Dermis microvascular lymphatic vessel endothelial cell (primary cell): ENCODE measurements at places on chromosomes 1 and 21. TPM values are rescaled to one million over a fixed set of nuclear protein-coding genes. Genes with fewer than 3 reads are reported as not detected.

DNA sequence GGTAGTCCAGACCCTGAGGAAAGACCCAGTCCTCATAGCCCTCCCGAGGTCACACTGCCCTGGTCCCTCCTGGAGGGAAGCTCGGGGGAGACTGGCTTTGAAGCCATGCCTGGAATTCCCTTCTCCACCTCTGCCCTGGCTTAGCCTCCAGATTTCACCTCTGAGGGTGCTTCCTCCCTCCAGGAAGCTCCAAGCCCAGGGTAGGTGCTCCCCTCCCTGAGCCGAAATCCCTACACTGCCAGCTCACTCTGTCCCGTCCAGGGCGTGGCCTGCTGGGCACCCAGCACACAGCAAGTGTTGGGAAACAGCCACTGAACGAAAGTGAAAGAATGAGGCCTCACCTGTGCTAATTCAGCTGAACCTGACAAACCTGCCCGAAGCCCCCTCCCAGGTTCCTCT is 6.0 kb upstream of the TNFRSF25 start:
- DNase-seq = no peak

DNA sequence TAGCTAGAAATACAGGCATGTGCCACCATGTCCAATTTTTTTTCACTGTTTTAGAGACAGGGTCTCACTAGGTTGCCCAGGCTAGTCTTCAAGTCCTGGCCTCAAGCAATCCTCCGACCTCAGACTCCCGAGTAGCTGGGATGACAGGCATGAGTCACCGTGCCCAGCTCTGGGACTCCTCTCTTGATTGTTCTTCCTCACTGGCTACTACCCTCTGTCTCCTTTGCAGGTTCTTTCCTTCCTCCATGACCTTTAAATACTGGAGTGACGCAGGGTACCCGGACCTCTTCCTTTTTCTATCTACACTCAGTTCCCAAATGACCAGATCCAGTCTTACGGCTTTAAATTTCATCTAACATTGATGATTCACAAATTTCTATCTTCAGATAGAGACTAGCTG is 34.9 kb downstream of the ASH1L start:
- peak; percentile 25 for DNase-seq

GRCh38 chr1:114224196-114224907 is 70.7 kb upstream of the SYT6 start:
- no peak for DNase-seq

DNA sequence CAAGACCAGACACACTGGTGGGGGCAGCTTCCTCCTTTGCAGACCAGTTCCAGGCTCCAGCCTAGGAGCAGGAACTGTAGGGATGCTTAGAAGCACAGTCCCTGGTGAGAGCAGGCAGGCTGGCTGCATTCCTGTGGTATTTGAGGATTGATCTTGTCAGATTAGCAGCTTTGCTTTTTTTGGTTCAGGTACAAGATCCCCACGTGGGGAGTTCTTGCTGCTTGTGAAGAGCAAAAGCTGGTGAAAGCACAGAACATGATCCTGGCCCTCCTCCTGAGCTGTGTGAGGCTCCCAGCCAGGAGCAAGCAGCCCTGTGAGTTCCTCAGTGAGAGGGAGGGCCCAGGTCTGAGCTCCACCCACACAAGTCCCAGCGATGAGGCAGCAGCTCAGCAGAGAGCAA is 75.3 kb upstream of the ARTN start:
- DNase-seq = no peak

DNA sequence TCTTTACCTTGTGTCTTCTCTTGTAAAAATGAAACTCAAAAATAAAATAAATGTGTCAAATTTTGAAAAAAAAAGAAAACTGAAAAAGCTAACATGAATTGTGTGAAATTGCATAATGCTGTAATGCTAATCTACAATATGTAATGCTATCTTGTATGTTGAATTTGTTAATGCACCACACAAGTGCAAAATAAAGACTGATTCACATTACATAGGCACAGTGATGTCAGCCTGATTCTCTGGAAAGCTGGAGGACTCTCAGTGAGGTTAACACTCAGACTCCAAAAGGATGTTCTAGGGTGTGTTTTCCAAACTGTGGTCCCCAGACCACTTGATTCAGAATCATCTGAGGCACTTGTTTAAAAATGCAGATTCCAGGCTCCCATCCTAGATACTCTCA is 25.6 kb downstream of the SYT11 start:
- no peak for DNase-seq

DNA sequence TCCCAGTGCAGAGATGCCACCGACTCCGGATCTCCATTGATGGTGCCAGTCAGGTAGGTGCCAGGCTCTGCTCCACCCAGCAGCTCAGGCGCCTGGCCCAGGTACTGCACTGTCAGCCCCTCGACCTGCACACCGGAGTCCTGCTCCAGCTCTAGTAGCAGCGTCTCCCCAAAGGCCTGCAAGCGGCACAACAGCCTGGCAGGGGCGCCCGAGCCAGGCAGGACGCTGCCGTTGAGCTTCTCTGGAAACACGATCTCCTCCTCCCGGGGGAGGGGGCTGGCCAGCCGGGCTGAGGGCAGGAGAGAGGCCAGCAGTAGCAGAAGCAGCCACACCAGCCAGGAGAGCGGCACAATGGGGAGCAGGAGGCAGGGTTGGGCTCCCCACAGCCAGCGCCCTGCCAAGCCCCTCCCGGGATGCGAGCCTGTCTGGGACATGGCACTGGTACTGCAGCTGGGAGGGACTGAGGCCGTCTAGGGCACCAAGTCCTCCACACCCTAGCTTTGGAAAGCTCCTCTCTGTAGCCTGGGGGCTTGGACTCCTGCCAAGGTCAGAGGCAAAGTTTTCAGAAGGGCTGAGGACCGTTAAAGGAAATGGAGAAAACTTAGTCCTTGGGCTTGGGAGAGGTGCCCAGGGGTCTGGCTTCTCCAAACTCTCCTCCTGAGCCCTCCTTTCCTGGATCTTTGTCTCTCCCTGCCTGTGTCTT is 509 bp downstream of the ADAMTS4 start:
- DNase-seq = no peak

GRCh38 chr1:186093437-186093836 is 281.6 kb downstream of the TPR start:
- peak; percentile 87 for DNase-seq

- DNase-seq = no peak
Observed at GRCh38 chr1:178192686-178193085, 98.8 kb downstream of the RASAL2 start.

GRCh38 chr1:27380224-27380623 is 2.9 kb downstream of the CD164L2 start:
- DNase-seq = no peak

DNA sequence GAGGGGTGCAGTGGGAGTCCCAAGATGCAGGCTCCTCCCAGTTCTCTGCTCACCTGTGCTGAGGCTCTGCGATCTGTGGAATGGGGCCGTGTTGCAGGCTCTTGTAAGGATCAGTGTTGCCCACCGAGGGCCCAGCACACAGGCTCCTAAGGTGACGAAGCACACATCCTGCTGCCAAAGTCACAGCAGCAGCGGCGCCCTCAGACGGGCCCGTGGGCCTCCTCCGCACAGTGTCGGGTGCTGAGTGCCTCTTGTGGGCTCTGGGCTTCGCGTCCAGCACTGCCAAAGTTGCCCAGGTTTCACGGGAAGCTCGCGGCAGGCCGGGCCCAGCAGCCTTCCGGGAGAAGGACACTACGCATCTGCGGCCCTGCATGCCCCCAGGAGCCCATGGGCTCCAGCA is 72.1 kb upstream of the ABCG1 start:
- no peak for DNase-seq

GRCh38 chr1:33302325-33302724 is 18.6 kb downstream of the A3GALT2 start:
- no peak for DNase-seq

Gene DCDC2B
- total RNA-seq = not detected in 2 replicates

Gene SLC6A17
- total RNA-seq = 2.4 and 2.7 TPM in 2 replicates

Gene OR2L5
- not detected in 2 replicates for total RNA-seq

Gene PCSK9
- under 0.01 and 0.26 TPM in 2 replicates for total RNA-seq
